ENCODE measurements at places on chromosomes 11 and 22.

- DNase-seq: no peak
Observed at GRCh38 chr11:66888282-66888681, 31.4 kb downstream of the LRFN4 start.

DNA sequence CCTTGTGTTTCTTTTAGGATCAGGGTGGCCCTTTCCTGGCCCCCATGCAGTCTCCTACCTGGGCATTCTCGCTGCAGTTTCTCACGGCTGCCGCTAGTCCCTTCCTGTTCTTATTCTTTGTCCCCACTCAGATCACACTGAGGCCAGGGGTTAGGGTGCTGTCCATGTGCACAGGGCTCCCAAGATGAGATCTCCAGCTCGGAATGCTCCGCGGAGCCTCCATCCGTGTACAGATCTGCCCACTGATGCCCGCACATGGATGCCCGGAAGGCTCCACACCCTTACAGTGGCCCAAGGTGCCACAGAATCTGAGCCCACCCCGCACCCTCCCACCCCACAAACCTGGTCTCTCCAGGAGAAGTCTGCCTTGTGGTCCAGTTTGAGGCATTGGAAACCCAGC, 457.3 kb downstream of the TBC1D22A start:
- no peak for DNase-seq

DNA sequence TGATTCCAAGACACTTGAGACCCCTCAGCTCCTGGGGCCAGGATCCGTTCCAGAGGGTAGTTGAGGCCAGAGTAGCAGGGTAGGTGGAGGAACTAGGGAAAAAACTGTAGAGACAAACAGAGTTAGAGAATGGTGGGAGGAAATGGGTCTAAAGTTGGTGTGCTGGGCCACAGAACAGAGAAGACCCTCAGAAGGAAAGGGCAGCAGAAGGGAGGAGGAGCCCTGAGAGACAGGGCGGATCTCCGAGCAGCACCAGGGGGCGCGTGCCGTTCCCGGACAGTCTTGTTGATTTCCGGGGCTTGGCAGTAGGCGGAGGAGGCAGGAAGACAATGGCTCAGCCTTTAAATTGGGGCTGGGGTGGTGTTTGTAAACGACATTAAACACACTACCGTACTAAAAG, 2.4 kb upstream of the CECR2 start:
- DNase-seq: no peak

- DNase-seq: no peak
Observed at GRCh38 chr11:128733440-128734102, 39.7 kb downstream of the FLI1 start.

- no peak for DNase-seq
Observed at GRCh38 chr11:47387944-47388696, 9.8 kb upstream of the SPI1 start.

DNA sequence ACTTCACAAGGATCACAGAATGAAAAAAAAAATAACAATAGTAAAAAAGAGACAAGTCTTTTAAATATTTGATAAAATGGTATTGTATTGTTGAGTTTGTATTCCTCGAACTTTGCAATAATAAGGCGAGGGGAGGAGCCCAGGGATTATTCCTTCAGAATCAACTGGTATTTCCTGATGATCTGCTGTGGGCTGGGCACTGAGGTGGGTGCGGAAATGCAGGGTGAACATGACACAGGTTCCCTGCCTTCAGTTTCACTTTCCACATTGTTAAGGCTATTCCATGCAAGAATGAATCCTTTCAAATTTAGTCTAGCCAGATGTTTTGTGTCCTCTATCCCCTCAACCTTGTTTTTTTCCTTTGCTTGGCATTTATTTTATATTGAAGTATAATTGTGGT, 2.1 kb upstream of the EIF3M start:
- DNase-seq: no peak

Data from fibroblast of skin of scalp (primary cell).